ENCODE measurements at places on chromosomes 12 and 14.

DNA sequence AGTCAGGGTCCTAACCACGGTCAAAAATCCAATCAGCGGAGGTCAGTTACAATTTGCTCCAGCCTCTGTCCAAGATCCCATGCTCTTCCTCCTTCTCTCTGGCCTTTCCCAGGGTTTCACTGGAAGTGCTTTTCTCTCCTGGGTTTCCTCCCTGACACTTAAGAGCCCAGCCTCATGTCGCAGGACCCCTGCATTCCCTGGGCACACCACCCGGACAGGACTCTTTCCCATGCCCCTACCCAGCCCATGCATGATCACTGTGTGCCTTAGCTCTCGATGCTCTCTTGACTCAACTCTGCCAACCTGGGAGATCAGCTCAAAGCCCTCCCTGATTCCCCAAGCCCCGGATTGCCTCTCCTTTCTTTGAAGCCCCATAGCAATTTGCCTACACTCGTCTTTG, 15.5 kb upstream of the TAC3 start:
- no peak for DNase-seq

DNA sequence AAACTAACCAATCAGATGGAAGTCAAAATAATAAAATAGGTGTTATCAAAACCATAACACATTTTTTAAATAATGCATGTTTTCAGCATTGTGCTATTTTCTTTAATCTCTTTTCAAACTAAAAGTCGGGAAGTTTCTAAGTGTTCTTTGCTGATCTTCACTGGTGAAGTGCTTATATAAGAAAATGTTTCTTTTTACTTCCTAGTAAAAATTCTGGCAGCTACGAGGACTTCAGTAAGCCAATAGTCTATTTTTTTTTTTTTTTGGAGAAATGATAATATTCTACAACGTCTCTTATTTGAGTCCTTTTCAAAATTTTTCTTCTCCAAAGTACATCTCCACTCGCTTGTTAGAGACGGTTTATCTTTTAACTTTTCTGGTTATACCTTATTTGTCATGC, 448.0 kb downstream of the SLC6A15 start:
- DNase-seq: no peak

GRCh38 chr12:15638231-15638630, 151.0 kb downstream of the EPS8 start:
- DNase-seq: no peak

DNA sequence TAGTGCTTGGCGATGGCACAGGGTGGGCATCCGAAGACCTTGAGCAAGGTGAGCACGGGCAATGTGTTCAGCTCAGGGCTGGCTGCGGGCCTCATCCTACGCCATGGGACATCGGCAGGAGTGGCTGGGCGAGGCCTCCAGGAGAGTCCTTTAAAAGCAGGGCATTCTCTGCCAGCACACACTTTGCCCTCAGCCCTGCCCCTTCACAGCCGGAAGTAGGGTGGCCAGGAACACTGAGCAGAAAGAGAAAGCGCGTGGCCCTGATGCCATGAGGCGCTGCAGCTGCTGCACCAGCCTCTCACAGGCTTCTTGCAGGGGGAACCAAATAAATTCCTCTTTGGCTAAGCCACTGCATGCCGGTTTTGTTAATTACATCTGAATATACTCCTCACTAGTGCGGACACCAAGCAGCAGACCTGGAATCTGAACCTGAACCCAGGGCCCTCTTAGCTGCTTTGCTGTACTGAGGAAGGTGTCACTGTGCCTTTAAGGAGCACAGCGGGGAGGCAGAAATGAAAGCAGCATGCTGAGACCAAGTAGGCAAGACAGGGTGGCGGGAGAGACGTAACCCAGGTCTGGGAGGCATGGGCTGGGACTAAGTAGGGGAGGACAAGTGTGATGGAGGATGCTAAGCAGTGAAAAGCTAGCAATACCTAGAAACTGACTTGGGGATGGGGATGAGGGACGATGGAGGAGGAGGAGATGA, 155.2 kb downstream of the TTC7B start:
- no peak for DNase-seq

DNA sequence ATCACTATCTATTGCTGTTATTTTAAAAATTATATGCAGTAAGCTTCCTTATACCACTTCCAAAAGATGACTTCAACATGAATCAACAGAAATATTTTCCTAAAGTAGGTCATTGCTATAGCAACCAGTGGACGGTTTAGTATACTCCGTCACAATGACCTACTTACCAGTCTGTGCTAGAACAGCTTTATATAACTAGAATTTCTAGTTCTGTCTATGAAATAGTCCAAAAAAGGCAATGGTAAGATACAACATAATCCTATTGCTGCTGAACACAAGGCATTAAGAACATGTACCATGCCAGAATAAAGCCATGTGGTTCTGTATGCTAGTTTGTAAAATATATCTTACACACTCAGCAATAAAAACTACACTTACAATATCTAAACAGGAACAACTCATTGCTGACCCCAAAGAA, 40.7 kb upstream of the MTERF2 start:
- DNase-seq: peak; percentile 79

DNA sequence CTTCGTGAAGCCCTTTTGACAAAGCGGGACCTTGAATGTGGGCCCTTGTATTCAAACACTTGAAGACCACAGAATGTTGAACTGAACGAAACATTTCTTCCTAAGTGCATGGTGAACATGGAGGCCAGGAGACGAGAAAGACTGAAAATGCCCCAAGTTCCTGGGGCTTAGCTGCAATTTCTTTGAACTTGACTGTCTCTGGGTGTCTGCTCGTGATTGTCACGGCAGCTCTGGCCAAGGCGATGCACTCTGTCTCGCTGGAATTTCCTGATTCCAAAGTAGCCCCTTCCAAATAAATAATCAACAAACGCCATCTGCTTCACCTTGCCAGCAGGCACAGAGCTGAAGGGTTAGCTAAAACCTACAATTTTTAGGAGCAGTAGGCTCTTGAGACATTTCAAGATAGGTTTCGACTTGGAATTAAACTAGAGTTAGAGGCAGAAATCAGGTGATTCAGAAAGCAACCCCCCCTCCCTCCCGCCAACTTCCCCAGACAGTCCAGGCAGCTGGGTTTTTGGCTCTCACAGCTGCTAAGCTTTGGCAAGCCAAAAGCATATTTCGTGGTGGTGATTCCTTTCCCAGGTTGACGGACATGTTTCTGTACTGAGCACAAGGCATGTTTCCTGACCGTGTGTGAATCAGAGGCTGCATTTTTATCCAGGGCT, 13.5 kb upstream of the IRF2BPL start:
- peak; percentile 65 for DNase-seq

DNA sequence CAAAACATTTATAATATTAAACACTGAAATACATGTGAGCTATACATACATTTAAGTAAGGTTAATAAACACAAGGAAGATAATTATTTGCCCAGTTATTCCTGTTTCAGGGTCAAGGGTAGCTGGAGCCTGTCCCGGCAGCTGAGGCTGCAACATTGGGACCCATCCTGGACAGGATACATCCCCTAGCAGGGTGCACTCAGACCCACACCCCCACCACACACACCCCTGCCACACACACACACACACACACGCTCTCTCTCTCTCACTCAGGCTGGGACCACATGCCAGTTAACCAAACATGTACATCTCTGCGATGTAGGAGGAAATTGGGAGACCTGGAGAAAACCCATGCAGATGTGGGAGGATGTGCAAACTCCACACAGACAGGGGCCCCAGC, 112.6 kb upstream of the TMCC3 start:
- no peak for DNase-seq

- DNase-seq: no peak
Measured at GRCh38 chr14:30600922-30601918, 20.9 kb upstream of the SCFD1 start.

DNA sequence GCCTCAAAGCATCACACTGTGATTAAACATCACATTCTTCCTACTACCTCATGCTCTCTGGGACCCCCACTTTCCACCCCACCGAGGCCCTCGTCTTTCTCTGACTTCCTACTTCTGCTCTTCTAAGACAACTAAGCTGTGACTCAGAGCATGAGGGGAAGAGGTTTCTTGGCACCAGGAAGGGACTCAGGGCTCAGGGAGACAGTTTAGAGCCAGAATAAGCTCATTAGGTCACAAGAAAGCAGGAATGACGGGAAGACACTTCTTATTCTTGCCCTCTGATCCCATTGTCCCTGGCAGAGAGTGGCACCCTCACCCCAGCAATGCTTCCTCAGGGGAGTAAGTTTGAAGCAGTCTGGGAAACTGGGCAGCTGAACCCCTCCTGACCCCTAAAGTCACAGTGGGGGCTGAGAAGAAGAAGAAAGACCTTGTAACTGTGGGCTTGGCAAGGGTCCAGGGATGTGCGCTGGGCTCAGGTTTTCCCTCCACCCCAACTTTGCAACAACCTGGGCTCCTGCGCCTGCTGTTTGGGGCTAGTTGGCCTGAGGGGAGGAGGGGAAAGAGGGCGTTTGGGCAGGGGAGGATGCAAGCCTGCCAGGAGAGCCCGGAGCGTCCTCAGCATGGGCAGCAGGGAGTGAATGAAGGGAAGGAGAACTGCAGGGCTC, 64.6 kb upstream of the ACTN1 start:
- no peak for DNase-seq
